ENCODE measurements at places on chromosomes 1 and 21.

DNA sequence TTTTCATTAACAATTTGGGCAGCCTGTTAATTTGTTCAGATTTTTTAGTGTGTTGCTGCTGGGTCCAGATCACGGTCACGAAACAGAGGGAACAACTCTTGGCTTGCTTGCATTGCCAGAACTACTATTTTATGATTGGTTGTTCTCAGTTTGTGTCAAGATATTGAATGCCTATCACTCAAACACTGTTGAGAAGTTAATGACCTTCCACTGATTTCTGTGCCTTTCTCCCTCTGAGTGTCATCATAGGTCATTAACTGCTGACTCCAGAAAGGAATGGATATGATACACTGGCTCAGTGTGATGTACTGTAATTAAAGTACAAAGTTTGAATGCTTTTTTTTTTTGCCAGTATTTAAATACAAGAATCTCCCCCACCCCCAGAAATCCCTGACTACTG is 9.2 kb downstream of the CHODL start:
- DNase-seq = no peak

- DNase-seq = no peak
Observed at GRCh38 chr21:32956061-32956656, 69.6 kb upstream of the OLIG2 start.

DNA sequence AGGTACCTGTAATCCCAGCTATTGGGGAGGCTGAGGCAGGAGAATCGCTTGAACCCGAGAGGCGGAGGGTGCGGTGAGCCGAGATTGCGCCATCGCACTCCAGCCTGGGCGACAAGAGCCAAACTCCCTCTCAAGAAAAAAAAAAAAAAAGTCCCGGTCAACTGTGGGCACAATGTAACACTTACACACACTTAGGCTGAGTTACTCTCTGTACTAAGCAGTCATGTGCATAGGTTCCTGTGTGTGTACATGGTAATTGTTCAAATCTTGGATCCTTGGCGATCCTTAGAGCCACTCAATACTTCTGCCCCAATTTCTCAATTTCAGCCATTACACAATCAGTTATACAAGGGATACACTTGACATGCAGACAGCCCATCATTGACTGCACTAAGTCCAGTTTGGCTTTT is 11.6 kb downstream of the SDCCAG8 start:
- no peak for DNase-seq

DNA sequence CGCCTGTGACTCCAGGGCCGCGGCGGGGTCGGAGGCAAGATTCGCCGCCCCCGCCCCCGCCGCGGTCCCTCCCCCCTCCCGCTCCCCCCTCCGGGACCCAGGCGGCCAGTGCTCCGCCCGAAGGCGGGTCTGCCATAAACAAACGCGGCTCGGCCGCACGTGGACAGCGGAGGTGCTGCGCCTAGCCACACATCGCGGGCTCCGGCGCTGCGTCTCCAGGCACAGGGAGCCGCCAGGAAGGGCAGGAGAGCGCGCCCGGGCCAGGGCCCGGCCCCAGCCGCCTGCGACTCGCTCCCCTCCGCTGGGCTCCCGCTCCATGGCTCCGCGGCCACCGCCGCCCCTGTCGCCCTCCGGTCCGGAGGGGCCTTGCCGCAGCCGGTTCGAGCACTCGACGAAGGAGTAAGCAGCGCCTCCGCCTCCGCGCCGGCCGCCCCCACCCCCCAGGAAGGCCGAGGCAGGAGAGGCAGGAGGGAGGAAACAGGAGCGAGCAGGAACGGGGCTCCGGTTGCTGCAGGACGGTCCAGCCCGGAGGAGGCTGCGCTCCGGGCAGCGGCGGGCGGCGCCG is at the start of gene SIM2:
Gene SIM2 (plus strand): TSS at position 135 of the 565 bp plus-strand sequence. CDS start 632 bp downstream, outside the sequence.
- peak; percentile 16 for DNase-seq

Data from SW 1271 (cell line).